ENCODE measurements at places on chromosomes 16 and 17.

- H3K4me3 ChIP-seq, result peak overlapping the region; percentile 85
- peak overlapping the region; percentile 86 for H3K27ac ChIP-seq
- H3K4me1 ChIP-seq, result peaks cover 26% of the 10 kb centered on the region
- no peaks in the 10 kb centered on the region for H3K27me3 ChIP-seq
- DNase-seq, result peak; percentile 61
- H3K36me3 ChIP-seq, result no peaks in the 10 kb centered on the region
These were observed 1.7 kb upstream of the SLC16A11 start for GRCh38 chr17:7045492-7046126.

GRCh38 chr17:66706851-66707450 is 128.0 kb upstream of the CACNG5 start:
- no peak overlapping the region for H3K4me3 ChIP-seq
- H3K27ac ChIP-seq, result peak overlapping the region; percentile 19
- H3K27me3 ChIP-seq, result no peaks in the 10 kb centered on the region
- DNase-seq, result no peak
- H3K36me3 ChIP-seq, result no peaks in the 10 kb centered on the region
- H3K4me1 ChIP-seq, result peaks cover 15% of the 10 kb centered on the region

DNA sequence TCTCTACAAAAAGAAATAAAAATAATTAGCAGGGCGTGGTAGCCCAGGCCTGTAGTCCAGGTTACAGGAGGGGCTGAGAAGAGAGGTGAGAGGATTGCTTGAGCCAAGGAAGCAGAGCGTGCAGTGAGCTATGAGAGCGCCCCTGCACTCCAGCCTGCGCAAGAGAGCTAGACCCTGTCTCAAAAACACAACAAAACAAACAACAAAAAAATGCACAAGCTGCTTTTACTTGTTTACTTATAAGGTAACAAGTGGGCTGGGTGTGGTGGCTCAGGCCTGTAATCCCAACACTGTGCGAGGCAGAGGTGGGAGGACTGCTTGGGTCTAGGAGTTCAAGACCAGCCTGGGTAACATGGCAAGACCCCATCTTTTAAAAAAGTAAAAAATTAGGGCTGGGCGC is 1.7 kb downstream of the CYTH1 start:
- peaks cover 29% of the 10 kb centered on the region for H3K4me1 ChIP-seq
- no peaks in the 10 kb centered on the region for H3K27me3 ChIP-seq
- no peak for DNase-seq
- H3K36me3 ChIP-seq, result peaks cover 2% of the 10 kb centered on the region
- H3K4me3 ChIP-seq, result peak overlapping the region; percentile 88
- peak overlapping the region; percentile 97 for H3K27ac ChIP-seq

- no peak for DNase-seq
- peak overlapping the region; percentile 92 for H3K4me3 ChIP-seq
- H3K4me1 ChIP-seq, result peaks cover 18% of the 10 kb centered on the region
- peaks cover 13% of the 10 kb centered on the region for H3K36me3 ChIP-seq
These were observed 1.6 kb downstream of the PSMB10 start for GRCh38 chr16:67935101-67935401.

GRCh38 chr17:58302171-58302918 is 21.6 kb upstream of the MPO start:
- H3K27ac ChIP-seq, result no peak overlapping the region

- peak overlapping the region; percentile 90 for H3K27ac ChIP-seq
- H3K4me3 ChIP-seq, result peak overlapping the region; percentile 27
- peaks cover 6% of the 10 kb centered on the region for H3K36me3 ChIP-seq
These were observed 4.1 kb downstream of the UBALD2 start for GRCh38 chr17:76268991-76269981.
